ENCODE measurements at places on chromosomes 16 and 17.
A peak's percentile ranks its signal among the peaks of the same experiment; 100 is the strongest.

DNA sequence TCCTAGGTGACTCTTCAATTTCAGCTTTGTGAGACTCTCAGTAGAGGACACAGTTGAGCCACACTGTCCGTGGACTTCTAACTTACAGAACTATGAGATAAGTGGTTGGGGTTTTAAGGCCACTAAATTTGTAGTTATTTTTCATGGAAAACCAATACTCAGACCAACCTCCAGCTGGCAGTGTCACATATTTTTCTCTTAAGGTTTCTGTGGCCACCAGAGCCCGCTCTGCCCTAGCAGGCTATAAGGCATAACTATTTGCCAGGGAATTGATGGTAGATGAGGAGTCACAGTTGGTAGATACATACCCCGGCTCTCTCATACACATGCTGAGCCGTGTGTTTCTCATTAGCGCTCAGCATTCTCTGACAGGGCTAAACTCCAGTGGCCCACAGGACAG lies 336.8 kb upstream of the MON1B start:
- DNase-seq = no peak

GRCh38 chr16:28575446-28576109 lies 21.3 kb downstream of the SULT1A2 start:
- DNase-seq = no peak

DNA sequence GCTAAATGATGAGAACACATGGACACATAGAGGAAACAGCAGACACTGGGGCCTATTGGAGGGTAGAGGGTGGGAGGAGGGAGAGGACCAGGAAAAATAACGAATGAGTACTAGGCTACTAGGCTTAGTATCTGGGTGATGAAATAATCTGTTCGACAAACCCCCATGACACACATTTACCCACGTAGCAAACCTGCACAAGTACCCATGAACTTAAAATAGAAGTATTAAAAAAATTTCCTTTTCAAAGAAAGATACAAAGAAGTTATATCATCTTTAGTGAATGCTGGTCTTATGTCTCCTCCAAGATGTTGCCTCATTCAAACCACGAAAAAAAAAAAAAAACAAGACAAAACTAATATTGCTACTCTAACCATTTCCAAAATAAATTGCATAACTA lies 31.7 kb downstream of the MBTD1 start:
- DNase-seq = no peak

- DNase-seq = no peak
These were observed 1.6 kb upstream of the DUSP14 start for GRCh38 chr17:37488009-37488604.

- peak; percentile 31 for DNase-seq
These were observed 5.9 kb downstream of the TMEM98 start for GRCh38 chr17:32933881-32934280.

DNA sequence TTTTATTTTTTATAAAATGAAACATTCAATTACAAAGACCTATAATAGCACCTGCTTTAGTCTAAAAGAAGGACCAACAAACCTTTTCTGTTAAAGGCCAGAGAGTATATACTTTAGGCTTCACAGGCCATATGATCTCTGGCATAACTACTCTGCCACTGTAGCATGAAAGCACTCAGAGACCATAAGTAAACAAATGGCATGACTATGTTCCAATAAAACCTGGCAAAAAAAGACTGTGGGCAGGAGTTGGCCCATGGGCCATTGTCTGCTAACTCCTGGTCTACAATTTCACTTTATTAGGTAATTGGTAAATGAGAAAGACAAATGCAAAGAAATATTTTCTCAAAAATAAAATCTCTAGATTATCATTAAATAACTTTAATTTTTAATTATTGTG lies 14.9 kb downstream of the CEP112 start:
- no peak for DNase-seq

GRCh38 chr17:63698886-63699637 lies 863 bp downstream of the LIMD2 start:
- no peak for DNase-seq

- DNase-seq = no peak
These were observed 231.2 kb downstream of the SEC14L1 start for GRCh38 chr17:77371888-77372443.

DNA sequence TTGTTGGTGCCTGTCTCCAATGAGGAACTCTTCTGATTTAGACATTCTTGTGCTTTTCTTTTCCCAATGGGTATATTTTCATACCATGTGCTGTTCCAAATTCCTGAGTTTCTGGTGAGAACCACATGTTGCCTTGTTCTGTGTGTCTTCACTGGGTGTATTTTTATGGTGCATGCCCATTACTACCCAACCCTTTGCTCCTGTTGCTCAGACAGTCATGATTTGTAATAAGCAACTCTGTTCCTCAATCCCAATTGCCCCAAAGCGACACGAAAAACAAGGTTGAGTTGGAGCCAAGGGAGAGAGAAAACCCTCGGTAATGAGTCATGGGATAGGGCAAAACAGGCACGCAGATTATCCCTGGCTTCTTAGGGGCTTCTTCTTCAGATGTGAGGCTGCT lies 101.8 kb downstream of the ABCA8 start:
- DNase-seq = no peak

- no peak for DNase-seq
These were observed 282.4 kb downstream of the ABCC12 start for GRCh38 chr16:47873434-47873833.

- DNase-seq = no peak
These were observed 112.8 kb upstream of the DNAH9 start for GRCh38 chr17:11485336-11486100.

GRCh38 chr17:31541559-31541958 lies 150.1 kb downstream of the RAB11FIP4 start:
- DNase-seq = no peak

- DNase-seq = no peak
These were observed 725.7 kb upstream of the GOT2 start for GRCh38 chr16:59459806-59460205.

- no peak for DNase-seq
These were observed 242.7 kb downstream of the KATNIP start for GRCh38 chr16:27792486-27793248.

GRCh38 chr17:64084940-64085649 lies 44.8 kb downstream of the ERN1 start:
- no peak for DNase-seq

DNA sequence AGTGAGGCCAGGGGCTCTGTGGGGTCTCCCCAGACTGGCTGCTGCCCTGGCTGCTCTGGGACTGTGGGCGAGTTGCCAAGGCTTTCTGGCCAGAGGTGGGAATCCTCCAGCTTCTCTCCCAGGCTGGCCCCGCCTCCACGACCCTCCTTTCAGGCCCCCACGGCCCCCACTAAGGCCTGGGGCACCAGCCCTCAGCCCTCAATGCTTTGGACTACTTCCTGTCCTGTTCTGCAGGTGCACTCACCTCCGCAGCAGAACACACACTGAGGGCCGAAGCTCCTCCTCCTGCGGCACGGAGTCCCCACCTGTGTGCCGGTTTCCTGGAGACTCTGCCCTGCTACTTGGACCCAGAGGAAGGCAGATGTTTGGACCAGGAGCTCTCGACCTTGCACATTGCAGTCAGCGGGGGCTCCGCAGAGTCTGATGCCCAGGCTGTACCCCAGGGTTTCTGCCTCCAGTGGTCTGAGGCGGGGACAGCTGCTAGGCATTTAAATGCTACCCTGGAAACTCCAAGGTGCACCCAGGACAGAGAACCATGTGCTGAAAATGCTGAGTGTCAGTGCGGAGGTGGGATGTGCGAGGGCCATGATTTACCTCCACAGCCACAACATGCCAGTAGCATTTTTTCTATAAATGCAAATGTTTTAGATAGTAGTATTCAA lies 223.8 kb downstream of the IRF8 start:
- DNase-seq = no peak

GRCh38 chr17:6572972-6573370 lies 16.6 kb upstream of the PITPNM3 start:
- no peak for DNase-seq

- no peak for DNase-seq
These were observed 45.6 kb upstream of the HOXB9 start for GRCh38 chr17:48671697-48672171.

DNA sequence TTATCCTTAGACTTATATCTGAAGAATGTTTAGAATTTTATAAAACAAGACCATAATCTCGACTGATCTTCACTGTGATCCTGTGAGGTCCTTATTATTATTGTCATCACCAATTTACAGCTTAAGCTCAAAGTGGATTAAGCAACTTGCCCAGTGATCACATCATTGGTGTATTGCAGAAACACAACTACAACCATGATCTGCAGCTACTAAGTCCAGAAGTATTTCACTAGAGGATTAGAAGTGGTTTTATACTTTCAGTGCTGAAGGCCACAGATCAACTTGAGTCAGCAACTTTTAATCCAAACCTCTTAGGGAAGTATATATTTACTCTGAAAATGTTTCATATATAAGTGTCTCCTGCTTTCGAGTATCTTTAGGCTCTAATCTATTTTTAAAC lies 624.3 kb upstream of the SOX9 start:
- DNase-seq = peak; percentile 56

- DNase-seq = no peak
These were observed 4.1 kb upstream of the CDH15 start for GRCh38 chr16:89167425-89167941.

- no peak for DNase-seq
These were observed 13.6 kb upstream of the TERF2 start for GRCh38 chr16:69399361-69399760.

GRCh38 chr17:33603789-33604188 lies 310.7 kb upstream of the ASIC2 start:
- DNase-seq = no peak

DNA sequence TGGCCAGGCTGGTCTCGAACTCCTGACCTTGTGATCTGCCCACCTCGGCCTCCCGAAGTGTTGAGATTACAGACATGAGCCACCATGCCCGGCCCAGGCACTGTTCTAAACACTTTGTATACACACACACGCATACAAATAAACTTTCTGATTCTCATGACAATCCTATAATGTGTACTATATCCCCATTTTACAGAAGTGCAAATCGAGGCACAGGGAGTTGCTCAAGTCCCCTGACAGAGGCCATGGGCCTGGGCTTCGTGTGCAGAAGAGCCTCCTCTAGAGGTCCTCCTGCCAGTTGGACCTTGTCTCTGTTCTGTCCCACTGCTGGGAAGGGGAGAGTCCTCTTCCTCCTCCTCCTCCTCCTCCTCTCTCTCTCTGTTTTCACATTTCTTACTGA lies 9.9 kb upstream of the GPRC5B start:
- no peak for DNase-seq

GRCh38 chr16:5003828-5004227 lies 29.9 kb downstream of the NAGPA start:
- DNase-seq = no peak

GRCh38 chr17:5610956-5611355 lies 26.6 kb upstream of the NLRP1 start:
- DNase-seq = no peak

- DNase-seq = no peak
These were observed 72.6 kb downstream of the BANP start for GRCh38 chr16:88023786-88024185.

DNA sequence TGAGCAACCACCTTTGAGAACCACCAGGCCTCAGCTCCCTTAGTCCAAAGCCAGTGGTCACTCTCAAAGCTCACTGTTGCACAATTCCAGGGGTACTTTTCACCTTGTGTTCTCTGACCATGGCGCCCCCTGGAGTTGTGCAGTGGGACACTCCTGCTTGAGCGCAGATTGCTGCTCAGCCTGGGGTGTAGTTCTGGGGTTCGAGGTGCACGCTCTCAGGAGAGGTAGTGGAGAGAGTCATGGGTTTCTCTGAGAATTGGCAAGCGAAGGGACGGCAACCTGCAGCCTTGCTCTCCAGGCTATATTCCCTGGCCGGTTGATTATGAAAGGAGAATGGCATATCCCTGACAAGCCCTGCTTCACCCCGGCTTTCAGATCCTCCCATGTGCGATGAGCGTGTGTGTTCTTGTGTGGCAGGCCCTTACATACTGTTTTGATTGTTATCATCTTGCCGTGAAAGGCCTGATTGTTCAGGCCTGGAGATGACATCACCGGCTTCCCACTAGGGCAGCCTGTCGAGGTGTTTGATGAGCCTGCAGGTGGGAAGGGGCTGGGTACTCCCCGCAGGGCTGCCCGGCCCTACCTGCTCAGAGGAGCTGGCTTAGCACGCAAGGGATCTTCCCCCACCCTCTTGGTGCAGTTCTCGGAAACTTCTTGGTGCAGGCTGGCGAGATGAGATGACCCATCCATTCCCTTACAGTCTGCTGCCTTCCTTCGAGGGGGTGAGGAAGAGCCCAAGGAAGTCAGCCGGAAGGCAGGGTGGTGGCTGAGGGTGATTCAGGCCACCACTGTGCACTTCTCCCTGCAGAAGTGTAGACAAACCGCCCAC lies 431.2 kb downstream of the SLC39A11 start:
- DNase-seq = peak; percentile 99

- no peak for DNase-seq
These were observed 3.3 kb downstream of the GALNS start for GRCh38 chr16:88853325-88853941.

DNA sequence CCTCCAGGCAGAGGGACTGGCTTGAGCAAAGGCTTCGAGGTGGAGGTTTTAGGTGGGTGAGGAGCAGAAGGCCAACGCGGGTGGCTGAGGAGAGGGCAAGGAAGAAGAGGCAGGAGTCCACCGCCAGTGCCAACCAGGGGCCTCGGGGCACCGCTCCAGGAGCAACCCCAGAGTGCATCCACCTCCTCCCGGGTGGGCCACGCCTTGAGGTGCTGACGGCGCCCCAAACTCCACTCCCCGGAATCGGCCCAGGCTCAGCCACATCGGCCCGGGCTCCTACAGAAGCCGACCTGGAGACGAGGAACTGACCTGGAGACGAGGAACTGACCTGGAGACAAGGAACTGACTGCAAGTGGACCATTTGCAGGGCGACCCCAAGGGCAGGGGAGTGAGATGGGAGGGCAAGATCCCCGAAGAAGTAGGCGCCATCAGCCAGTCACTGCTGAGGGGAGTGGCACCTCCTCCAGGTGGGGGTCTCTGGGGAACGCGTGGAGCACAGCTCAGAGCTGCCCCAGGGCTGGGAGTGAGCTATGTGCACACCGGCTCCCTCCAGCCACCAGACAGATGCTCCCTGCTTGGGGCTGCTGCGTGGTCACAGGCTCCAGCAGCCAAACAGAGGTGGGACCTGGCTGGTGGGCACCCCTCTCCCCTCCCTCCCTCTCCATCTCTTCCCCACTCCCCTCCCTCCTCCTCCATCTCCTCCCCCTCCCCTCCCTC lies 29.2 kb upstream of the CBFA2T3 start:
- no peak for DNase-seq

- DNase-seq = no peak
These were observed 470.6 kb upstream of the CDH5 start for GRCh38 chr16:65895906-65896305.

- DNase-seq = no peak
These were observed 238.3 kb downstream of the XYLT1 start for GRCh38 chr16:17232487-17232886.

DNA sequence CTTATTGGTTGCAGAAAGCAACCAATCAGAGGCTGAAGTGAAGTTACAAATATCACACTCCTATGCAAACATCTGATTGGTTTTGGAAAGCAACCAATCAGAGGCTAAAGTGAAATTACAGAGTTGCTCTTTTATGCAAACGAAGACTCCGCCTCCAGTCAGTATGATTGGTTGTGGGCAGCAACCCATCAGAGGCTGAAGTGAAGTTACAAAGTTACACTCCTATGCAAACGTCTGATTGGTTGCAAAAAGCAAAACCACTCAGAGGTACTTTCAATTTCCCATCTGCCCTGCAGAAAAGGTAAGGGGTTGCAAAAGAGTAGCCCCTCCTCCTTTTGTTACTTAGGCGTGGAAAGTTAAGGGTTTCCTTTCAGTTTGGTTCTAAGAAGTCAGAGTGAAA lies 697.3 kb downstream of the MAF start:
- DNase-seq = no peak

- DNase-seq = no peak
These were observed 543 bp downstream of the TXNDC11 start for GRCh38 chr16:11742093-11742535.
